NCI-H526 (cell line): ENCODE measurements at places on chromosomes 11 and 22.
A peak's percentile ranks its signal among the peaks of the same experiment; 100 is the strongest.

GRCh38 chr11:27319072-27319471 is 43.9 kb downstream of the CCDC34 start:
- DNase-seq, result no peak

DNA sequence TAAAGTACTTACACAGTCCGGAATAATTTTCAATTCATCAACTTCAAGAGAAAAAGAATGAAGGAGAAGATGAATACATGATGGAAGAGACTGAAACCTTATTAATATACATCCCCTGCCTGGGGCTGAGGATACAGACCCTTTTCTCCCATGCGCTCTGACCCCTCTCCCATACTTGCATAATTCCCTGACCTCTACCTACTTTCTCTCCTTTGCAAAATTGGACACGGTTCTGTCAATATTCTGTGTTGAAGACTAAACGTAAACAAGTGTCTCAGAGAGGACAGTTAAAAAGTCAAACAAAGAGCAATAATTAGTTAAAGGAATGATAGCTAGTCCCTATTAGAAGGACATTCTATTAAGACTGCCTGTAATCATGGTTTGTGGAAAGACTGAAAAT is 7.5 kb downstream of the PRDM10 start:
- DNase-seq, result no peak

- no peak for DNase-seq
Measured at GRCh38 chr11:76184551-76184993, 21.7 kb downstream of the WNT11 start.

- DNase-seq, result no peak
Measured at GRCh38 chr11:128226106-128226716, 361.1 kb downstream of the ETS1 start.

- peak; percentile 41 for DNase-seq
Measured at GRCh38 chr11:96783311-96783710, 393.5 kb downstream of the JRKL start.

DNA sequence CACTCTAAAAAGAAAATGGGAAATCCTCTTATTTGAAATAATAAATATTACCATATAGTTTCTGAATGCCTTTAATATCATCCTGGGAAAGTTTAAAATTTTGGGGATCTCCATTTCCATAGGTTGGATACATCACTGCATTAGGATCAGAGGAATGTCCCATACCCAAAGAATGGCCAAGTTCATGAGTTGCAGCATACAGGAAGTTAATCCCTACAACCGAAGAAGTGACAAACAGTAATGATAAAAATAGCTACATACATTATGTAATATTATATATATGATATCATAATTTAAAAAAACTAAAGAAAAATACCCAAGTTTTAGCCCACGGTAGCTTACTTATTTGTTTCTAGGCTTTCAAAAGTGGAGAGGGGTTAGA is 7.4 kb downstream of the MMP7 start:
- DNase-seq, result no peak

GRCh38 chr11:68374531-68374930 is 62.1 kb downstream of the LRP5 start:
- DNase-seq, result no peak

- DNase-seq, result peak; percentile 26
Measured at GRCh38 chr22:29479417-29480261, at the start of gene NEFH. Gene NEFH (plus strand): TSS chr22:29480218. CDS start chr22:29480263, 45 bp downstream.

DNA sequence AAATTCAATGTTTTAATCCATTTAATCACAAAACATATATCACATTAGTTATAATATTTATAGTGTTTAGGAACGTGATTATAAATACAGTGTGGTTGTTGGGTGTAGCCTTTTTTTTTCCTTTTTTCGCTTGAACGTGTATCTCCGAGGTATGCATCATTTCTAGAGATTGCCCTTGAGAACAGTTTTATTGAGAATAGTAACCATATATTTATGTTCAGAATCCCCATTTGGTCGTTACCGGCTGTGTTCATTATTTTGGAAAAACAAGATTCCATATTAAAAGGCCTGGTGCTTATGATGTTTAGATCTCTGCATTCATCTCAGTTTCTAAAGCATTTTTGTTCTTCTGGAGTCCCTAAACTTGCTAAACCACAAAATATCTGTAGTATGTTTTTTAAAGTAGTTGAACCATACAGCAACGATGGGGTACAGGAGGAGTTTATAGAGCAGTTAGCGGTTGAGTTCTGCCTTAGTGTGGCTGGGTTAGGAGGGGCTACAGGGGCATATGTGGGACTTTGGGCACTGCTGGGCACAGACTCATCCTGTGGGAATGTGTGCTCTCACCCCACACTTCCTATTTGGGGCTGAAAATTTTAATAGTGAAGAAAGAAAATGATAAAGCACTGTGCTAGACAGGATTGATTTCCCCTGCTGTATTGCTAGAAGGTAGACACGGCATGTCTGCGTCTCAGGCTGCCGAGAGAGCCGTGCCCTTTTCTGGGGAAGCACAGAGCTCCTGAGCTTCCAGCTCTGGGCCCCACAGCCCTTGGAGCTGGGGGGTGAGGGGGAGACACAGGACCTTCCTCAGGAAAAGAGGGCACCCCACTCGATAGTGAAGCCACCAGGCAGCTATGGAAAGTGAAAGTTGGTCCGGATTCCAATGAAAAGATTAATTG is 81.5 kb upstream of the PPARA start:
- DNase-seq, result no peak

GRCh38 chr11:32386770-32387377 is 48.5 kb downstream of the WT1 start:
- DNase-seq, result no peak

DNA sequence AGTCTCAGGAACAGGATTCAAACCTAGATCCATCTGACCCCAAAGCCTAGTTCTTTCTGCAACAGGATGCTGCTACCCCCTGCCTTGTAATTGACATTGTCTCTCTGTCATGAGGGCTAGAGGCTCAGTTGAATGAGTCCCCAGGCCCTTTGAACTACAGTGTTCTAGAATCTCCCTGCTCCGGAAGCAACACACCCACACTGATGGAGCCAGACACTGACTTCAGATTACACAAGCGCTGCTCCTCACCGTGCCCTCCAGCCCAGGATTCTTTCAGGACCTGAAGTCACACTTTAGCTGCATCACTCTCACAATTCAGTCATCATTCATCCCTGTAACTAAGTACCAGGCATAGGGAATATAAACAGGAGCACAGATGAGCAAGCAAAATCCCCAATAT is 69.6 kb downstream of the RAB30 start:
- no peak for DNase-seq

GRCh38 chr22:25067851-25068421 is 115.4 kb downstream of the KIAA1671 start:
- no peak for DNase-seq

DNA sequence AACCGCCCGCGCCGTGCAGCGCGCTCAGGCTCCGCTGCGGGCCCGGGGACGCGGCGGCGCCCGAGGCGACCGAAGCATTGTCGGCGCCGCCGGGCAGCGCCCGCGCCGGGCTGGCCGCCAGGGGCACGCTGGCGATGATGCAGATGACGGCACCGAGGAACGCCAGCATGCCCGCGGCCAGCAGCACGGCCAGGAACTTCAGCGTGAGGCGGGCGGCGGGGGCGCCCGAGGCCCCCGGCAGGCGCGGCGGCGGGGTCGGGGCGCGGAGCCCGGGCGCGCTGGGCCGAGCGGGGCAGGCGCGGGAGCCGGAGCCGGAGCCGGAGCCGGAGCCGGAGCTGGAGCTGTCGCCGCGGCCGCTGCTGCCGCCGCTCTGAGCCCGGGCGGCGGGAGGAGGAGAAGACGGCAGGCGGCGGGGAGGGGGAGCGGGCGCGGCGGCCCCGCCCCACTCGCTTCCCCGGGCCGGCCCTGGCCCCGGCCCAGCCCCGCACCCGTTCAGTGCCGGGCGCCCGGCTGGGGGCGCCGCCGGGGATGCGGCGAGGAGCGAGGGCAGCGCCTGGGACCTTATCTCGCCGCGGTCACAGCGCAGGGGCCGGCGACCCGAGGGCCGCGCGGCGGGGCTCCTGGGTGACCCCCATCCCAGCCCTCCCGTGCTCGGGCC is at the start of gene NPTXR:
NPTXR (minus strand) TSS at position 372 of the 658 bp plus-strand sequence.
- peak; percentile 74 for DNase-seq

DNA sequence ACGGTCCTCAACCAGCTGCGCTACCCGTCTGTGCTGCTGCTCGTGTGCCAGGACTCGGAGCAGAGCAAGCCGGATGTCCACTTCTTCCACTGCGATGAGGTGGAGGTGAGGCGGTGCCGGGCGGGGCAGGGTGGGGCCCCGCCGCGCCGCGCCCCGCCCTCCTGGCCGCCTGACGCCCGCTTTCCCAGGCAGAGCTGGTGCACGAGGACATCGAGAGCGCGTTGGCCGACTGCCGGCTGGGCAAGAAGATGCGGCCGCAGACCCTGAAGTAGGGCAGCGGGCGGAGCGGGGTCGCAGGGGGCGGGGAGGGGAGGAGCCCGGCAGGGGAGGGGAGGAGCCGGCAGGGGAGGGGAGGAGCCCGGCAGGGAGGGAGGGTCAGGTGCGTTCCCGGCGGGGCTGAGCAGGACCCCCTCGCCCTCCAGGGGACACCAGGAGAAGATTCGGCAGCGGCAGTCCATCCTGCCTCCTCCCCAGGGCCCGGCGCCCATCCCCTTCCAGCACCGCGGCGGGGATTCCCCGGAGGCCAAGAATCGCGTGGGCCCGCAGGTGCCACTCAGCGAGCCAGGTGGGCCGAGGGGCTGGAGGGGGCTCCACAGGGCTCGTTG is 14.7 kb downstream of the EPS8L2 start:
- DNase-seq, result peak; percentile 90

- no peak for DNase-seq
Measured at GRCh38 chr11:120859552-120860295, 164.2 kb upstream of the TBCEL start.

DNA sequence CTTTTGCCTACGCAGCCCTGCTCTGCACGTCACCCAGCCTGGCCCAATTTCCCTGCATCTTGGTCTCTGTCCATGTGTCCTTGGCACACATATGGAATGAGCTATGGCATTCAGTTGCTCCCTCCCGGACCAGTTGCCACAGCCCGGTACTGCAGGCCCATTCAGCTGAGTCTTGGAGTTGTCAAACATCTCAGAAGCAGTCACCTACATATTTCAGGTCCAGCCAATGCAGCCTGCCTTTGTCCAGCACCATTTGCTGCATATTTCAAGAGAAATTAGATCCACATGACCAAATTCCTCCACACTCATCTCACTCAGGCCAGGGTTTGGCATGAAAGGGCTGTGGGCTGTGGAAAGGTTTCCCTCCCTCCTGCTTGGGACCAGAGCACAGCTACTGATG is 76.8 kb downstream of the MN1 start:
- no peak for DNase-seq

DNA sequence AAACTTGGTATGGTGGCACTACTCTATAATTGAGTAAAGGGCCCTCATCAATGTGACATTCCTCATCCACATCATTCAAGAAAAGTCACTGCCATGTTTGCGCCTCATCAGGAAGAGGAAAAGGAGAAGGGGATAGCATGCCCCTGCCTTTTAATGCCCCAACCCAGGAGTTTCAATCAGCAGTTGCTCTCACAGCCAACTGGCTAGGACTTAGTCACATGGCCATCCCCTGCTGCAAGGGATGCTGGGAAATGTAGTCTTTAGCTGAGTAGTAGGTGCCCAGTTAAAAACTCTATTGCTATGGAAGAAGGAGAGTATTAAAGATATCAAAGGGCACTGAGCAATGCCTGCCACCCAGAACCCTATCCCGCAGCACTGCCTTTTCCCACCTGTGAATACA is 10.9 kb upstream of the CCND1 start:
- no peak for DNase-seq

DNA sequence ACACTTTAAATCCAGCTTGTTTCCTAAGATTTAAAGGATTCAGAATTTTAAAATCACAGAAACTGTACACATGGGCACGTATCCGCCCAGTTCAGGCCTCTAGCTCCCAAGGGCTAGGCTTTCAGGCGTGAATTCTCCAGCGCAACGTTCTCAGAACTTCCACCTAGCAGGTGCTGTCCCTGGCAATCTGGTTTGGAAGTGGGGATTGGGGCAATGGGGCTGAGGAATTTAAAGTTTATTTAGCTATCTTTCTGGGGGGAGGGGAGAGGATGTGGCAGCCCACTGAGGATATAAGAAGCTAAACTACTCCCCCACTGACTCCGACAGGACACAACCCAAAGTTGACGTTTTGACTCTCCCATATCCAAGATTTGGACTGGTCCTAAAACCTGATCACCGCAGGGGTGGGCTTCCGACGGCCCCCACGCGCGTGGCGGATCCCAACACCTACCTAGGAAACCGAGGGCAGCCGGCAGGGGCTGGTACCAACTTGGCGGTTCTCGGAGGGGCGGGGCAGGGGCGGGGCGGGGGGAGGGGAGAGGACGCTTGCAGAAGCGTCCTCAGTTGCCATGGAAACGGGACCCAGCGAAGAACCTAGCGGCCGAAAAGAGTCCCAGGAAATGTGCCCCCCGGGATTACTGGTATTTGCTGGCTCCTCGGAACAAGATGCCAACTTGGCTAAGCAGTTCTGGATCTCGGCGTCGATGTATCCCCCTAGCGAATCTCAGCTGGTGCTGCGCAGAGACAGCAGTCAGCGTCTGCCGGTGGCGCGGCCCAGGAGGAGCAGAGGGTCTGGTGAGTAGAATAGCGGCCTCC is at the start of gene HOATZ:
HOATZ (plus strand) TSS at position 563 of the 816 bp plus-strand sequence; CDS start at position 570, 7 bp downstream.
- DNase-seq, result no peak

DNA sequence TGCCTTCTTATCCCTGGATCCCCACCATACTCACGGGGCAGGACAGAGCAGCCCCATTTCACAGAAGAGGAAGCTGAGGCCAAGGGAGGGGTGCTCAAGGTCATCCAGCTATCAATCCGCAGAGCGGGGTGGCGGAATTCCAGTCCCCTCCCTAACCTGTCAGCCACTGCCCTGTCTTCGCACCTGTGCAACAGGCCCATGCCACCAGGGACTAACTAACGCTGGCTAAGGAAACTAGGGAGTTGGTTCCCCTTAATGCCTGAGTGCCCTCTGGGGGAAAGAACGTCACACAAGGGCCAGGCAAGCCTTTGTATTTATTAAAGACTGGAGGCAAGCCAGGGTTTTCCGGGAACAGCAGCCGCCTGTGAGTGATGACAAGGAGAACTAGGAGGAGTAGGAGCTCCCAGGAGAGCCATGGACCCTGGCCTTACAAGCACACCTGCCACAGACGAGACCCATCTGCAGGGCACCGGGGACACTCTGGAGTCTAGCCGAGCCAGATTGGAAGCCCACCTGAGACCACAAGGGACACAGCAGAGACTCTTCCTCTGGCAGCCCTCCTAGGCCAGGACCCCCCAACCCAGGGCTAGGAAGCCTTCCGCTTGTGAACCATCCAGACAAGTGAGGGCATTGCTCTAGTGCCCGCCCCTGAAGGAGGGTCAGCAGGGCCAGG is 64.4 kb downstream of the MYH9 start:
- DNase-seq, result no peak

DNA sequence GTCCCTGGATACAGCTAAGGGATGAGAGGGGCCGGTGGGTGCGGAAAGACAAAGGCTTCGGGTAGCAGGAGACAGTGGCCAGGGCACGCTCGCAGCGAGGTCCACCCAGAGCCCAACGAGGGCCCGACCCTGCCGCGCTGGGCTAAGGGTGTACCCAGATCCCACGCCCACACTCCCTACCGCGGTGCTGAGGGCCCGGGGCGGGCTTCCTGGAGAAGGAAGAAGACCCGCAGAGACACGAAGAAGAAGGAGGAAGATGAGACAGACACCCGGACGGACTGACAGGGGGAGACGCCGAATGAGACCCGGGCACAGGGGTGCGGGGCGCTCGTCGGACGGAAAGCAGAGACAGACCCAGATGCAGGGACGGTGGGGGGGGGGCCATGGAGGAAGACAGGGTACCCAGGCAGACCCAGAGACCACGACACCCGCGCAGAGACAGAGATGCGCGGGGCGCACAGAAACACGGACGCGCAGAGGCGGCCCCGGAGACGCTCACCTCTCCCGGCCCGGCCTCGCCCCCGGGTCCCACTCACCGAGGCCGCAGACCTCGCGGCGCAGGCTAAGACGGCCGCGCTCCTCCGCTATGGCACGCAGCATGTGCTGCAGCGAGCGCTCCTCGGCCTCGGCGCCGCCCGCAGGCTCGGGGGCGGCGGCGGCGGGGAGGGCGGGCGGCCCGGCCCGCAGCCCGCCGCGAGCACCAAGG is 437 bp downstream of the KIAA0930 start:
- DNase-seq, result no peak
